CD4-positive, alpha-beta T cell treated with Interferon alpha-2 for 1 hour (primary cell): ENCODE measurements at places on chromosomes 16 and 17.

DNA sequence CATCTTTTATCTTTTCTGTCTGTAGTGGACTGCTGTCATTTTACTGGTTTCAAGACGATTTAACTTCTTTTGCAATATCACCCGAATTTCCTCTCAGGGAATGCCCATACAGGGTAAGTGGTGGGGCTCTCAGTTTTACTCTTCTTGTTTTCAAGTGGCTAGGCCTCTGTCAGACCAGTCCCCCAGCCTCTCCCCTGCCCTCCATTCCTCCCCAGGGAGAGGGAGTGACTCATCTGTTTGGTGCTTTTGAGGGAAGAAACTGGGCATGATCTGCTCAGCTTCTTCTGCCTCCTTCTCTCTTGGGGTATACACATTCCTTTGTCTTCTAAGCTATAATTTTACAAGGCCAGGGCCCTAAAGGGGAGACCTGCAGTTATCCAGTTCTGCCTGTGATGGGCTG is 332.0 kb downstream of the CBLN1 start:
- DNase-seq: no peak

- DNase-seq: no peak
Measured at GRCh38 chr16:88596483-88596882, 26.3 kb downstream of the ZC3H18 start.

- no peak for DNase-seq
Measured at GRCh38 chr16:54444851-54445458, 158.4 kb upstream of the IRX3 start.

DNA sequence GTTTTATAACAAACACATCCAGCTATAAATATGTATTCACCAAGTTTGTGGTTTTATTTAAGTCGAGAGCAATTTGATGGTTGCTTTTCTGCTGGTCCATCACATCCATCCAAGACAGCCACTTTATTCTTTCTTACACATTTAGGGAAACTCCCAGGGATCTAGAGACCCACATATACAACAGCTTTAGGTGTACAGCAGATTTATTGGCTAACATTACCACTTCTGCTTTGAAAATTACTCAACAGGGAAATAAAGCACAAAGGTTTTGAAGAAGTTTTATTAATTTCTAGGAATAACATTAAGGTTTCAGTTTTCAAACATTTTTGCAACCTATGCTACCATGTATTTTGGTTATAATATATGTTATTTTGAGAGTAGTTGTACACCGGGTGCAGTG is 6.9 kb downstream of the ERCC4 start:
- DNase-seq: no peak

DNA sequence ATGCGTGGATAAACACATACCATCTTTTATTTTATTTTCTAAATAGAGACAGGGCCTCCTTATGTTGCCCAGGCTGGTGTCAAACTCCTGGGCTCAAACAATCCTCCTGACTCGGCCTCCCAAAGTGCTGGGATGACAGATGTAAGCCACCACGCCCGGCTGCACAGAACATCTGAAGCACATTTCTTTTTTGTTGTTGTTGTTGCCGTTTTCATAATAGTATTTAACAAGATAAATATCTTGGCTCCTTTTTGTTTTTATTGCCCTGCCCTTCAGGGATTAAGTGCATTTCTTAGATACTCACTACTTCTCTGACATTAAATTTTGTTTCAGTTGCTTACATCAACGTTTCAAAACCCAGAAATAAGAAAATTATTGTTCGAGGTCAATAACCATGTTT is 37.4 kb downstream of the ANKRD11 start:
- DNase-seq: no peak

DNA sequence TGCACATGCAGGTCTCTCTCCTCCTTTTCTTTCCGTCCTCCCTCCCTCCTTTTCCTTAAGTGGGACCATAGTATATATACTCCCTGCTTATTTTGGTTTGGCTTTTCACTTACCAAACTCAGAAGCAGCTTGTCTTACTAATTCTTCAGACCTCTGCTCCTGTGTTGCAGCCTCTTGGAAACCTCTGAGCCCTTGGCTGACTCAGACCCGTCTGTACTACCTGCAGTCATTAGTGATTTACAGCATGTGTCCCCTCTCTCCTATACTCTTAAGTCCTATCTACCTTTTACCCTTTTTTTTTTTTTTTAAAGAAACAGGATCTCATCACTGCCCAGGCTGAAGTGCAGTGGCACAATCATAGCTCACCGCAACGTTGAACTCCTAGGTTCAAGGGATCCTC is 207.0 kb downstream of the STX8 start:
- DNase-seq: no peak

GRCh38 chr16:77937473-77938149 is 84.7 kb upstream of the CLEC3A start:
- no peak for DNase-seq

DNA sequence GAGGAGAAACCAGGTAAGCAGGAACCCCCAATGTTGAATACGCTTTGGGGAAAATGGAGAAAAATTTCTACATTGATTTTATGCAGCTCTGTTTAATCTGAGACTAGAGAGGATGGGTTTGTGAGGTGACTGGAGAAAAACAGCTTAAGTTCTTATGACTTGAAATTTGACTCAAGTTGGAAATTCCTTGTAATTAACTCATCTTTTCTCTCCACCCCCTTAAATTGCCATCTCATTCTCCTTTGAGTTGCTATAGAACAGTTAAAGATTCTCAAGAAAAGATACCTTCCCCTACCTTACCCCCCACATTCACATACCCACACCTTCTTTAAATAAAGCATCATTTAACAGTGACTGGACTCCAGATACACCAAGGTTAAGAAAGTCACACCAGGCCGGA is 24.2 kb downstream of the ZNRF1 start:
- DNase-seq: no peak

- no peak for DNase-seq
Measured at GRCh38 chr16:73339821-73340220, 291.9 kb upstream of the ZFHX3 start.

DNA sequence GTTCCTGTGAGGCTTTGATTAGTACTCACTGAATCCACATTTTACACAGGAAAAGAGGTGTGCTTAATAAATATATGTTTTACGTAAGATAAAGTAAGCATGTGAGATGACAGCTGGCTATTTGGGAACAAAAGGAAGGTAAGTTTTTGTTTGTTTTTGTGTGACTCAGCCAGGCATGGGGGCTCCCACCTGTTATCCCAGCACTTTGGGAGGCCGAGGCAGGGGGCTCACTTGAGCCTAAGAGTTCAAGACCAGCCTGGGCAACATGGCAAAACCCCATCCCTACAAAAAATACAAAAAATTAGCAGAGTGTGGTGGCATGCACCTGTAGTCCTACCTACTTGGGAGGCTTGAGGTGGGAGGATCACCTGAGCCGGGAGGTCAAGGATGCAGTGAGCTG is 17.9 kb downstream of the GPR142 start:
- no peak for DNase-seq

DNA sequence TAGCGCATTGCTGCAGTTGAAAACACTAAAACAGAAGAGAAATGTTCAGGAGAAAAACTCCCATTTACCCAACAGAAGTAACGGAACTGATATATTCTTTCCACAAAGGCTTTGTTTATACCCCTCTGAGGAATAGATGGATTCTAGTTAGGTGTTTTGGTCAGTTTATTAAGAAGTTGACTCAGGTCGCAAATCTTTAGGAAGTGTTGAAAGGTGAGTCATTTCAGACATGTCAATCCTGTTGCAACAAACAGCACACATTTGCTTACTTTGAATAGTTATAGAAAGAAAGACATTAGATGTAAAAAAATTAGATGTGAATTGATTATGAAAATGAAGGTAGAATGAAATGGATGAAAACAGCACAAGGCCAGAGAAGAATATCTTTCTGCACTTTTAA is 941.0 kb downstream of the KCNJ2 start:
- DNase-seq: no peak

- DNase-seq: no peak
Measured at GRCh38 chr16:782766-783403, 5.3 kb downstream of the RPUSD1 start.

DNA sequence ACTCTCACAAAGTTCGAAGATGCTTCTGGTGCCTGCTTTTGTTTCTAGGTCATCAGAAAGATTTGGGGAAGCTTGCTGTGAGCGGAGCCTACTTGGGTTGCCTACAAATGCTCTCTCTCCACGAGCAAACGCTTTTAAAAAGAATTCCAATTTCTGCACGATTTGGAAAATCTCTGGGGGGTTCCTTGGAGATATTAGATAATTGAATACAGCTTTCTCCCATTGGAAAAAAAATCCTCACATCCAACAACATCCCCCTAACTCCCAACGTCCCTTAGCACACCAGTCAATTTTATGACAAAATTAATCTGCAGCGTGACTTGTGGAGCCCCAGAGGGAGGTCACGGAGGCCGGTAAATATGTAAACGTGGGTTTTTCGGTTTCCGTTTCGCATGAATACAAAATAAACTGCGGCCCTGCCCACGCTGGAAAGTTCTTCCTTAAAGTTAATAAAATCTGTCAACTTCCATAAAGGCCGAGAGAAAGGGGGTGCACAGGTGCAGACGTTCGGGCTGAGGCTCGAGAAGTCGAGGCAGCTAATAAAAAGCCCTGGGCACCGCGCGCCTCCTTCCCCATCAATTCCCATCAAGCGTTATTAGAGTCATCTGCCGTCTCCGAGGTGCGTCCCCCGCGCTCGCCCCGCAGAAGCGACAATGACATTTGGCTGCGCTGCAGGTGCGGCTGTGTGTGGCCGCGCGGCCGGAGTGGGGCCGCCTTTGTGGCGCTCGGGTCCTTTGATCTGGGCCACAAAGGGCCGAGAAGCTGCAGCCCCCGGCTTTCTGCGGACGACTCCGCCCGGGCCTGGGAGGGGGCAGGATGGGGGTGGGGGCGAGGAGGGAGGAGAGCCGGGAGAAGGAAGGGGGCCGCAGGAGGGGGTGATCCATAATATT is 37.6 kb downstream of the SALL1 start:
- no peak for DNase-seq

GRCh38 chr17:4598776-4599504 is 14.6 kb downstream of the SMTNL2 start:
- DNase-seq: no peak

DNA sequence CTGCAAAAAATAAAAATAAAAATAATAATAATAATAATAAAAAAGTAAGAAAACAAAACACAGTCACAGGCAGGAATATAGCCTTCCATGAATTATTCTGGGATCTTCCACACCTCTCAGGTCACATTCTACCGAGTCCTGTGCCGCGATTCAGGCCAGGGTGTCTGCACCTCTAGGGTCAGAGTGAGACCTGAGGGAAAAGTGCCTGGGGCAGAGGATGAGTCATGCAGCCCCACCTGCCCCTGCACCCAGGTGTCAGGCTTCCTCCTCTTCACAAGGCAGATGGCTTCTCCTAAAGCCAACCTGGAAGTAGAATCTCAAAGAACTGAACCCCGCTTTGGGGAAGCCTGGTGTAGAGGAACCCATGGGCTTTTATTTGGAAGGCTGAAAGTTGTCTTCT is 283.7 kb downstream of the CPPED1 start:
- no peak for DNase-seq

DNA sequence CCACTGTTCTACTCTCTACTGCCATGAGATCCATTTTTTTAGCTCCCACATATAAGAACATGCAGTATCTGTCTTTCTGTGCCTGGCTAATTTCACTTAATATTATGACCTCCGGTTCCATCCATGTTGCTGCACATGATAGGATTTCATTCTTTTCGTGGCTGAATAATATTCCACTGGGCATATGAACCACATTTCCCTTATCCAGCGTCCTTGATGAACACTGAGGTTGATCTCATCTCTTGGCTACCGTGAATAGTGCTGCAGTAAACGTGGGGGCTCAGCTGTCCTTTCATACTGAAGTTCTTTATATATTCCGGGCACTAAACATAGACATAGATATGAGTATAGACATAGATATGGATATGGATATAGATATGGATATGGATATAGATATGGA is 109.3 kb upstream of the TNRC6C start:
- no peak for DNase-seq

DNA sequence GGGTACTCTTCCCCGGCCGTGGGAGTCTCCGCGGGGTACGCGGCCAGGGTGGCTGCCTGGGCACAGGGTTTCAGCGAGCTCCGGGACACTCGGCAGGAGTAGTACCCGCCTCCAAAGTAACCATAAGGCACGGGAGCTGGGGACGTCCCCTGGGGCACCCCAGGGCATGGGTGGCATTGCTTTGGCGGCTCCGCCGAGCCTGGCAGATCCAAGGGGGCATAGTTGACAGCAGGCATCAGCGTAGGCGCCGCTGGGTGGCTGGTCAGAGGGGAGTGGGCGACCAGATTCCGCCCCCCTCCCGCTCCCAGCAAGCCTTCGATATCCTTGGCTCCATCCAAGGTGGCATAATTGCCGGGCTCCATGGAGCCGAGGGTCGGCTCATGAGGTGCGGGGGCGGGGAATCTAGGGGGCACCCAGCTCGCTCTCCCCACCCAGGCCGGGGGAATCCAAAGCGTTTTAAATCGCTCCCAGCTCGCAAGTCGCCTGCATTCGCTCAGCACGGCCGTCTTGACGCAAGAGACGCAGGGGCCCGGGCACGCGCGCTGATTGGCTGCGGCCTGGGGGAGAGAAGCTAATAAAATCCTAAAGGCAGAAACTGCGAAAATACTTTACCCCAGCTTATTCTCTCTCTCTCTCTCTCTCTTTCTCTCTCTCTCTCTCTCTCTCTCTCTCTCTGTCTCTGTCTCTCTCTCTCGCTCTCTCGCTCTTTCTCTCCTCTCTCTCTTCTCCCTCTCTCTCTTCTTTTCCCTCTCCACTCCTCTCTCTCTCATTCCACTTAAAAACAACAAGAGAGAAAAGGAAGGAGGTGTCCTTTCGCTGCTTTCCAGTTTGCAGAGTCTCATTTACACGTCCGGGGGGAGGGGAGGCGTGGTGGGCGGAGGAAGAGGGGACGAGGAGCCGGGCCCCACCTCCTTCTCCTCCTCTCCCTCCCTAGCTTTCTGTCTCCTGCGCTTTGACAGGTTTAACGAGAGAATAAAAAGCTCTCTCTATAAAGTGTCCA is at the start of gene HOXB13:
TSS of gene HOXB13 (minus strand) at position 519 of the 1,000 bp plus-strand sequence. CDS start at position 362, 157 bp downstream.
- peak; percentile 20 for DNase-seq

DNA sequence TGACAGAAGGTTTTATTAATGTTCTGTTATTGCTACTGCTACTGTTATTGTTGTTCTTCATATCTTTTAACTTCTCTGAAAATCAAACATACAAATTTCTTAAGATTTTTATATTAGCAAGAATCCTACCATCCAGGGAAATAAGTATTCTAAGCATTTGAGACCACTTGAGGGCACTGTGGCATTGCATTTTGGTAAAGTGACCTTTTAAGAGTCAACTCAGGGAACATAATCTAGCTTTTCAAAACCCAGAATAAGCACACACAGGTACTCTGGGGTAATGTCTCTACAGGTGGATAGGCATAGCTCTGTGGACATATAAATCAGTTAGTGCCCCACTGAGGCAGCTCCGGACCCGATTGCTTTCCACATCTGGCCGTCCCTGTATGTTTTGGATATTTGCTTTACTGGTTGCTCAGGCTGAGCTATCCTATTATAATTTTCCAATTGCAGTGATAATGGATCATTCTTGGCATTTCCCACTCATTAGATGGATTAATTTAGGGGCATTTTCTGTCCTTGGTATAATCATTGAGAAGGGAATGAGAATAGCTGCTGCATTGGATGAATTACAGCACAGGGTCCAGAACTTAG is 1425.1 kb upstream of the CDH8 start:
- no peak for DNase-seq

- no peak for DNase-seq
Measured at GRCh38 chr16:86479419-86479818, 30.9 kb upstream of the FOXF1 start.

GRCh38 chr17:28404812-28405570 is 1.0 kb downstream of the SLC46A1 start:
- DNase-seq: no peak
